ENCODE measurements at places on chromosomes 5 and 9. TPM values are rescaled to one million over a fixed set of nuclear protein-coding genes. Genes with fewer than 3 reads are reported as not detected.

The HMCN2 gene
- total RNA-seq, result 33.2 TPM

The PCDHB3 gene
- 0.90 TPM for total RNA-seq

- no peak for DNase-seq
Measured at GRCh38 chr9:129170229-129170628, 7.8 kb downstream of the IER5L start.

- DNase-seq, result no peak
Measured at GRCh38 chr5:56656846-56657726, 158.3 kb upstream of the MAP3K1 start.

GRCh38 chr5:91875196-91875779, 492.2 kb upstream of the ARRDC3 start:
- DNase-seq, result no peak

GRCh38 chr5:108749128-108749861, 1.6 kb downstream of the FER start:
- DNase-seq, result no peak

DNA sequence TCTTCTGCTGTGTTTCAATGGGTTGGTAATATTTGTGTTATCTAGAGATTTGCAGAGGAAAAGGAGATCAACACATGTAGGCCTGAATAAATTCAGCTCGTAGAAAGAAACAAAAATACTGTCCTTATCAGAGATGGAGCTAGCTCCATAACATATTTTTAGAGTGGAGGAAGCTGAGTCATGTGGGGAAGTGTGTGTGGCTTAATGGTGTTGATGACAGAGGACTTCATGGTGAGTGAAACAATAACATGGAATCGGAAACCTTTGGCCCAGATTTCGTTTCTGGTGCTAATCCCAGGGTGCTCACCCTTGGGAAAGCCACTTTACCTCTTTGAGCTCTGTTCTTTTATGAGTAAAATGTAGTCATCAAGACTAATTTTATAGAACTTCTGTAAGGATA, 825.0 kb downstream of the TLR4 start:
- DNase-seq, result no peak

Measured in mucosa of descending colon (tissue), 3 donors.